ENCODE measurements at places on chromosomes 7 and 10.

DNA sequence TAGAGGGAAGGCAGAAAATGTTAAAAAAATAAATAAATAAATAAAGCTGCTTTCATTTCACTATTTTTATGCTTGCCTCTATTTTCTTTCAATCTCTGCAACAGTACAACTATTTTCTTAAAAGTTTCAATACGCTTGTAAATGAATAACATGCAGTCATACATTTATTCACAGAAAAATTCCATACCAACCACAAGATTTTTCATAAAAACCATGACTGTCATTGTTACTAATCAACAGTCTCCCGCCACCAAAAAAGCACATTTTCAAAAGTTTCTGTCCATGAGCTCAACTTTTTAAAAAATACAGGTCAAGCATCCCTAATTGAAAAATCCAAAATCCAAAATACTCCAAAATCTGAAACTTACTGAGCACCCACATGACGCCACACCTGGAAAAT is 5.3 kb downstream of the PARD3 start:
- no peak for DNase-seq

GRCh38 chr7:118185163-118185860 is 1.3 kb downstream of the LSM8 start:
- DNase-seq: no peak

DNA sequence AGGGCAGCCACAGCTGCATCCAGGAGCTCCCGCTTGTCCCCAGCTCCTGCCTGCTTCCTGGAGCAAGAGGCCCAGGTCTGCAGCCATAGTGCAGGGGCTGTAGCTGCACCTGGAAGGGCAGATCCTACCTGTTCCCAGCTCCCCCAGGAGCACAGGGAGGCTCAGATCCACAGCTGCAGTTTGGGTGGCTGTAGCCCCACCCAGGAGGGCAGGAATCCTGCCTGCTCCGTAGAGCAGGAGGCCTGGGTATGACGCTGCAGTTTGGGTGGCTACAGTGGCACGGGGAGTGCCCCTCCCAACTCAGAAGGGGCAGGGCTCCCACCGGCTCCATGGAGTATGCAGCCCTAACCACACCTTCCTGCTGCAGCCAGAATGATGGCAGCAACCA is 26.7 kb upstream of the CDCA7L start:
- DNase-seq: no peak

GRCh38 chr7:149071641-149072437 is 18.7 kb downstream of the ZNF786 start:
- DNase-seq: no peak

- DNase-seq: no peak
Measured at GRCh38 chr7:80008039-80008438, 126.6 kb upstream of the GNAI1 start.

- DNase-seq: no peak
Measured at GRCh38 chr10:12510501-12510941, 161.2 kb downstream of the CAMK1D start.

DNA sequence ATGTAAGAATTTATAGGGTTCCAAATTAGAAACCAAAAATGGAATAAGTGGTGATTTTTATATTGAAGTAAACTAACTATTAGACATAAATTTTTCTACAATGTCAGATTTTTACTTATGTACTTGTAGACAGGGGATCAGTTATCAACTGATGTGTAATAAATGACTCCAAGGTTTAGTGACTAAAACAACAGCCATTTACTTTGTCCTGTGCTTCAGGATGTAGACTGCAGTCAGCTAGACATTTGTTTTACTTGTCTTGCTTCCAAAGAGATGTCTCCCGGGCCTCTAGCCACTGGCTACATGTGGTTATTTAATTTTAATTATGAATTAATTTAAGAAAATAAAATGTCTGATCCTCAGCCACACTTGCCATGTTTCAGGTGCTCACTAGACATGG is 249.7 kb upstream of the IGFBP3 start:
- no peak for DNase-seq

All from stimulated activated CD4-positive, alpha-beta T cell treated with anti-CD3 and anti-CD28 coated beads, Interleukin-1b, Interleukin-23, amount 100 ng/mL, for 1 hour (primary cell).